ENCODE measurements at places on chromosomes 5 and 9.

DNA sequence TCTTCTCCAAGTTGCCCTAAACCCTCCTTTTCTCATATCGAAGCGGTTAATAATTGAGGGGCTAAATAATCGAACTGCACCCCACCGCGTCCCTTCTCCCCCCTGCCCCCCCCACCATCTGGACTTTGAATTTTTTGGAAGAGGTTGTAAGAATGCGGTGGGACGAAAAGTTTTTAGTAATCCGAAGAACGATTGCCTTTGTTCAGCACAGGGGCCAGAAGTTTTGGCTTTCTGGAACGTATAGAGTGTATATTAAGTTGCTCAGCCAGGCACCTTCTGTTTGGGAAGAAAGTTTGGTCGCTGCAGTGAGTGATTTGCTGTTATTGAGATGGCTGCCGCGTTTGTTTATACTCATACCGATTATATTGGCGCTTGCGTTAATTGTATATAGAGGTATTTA lies 518 bp downstream of the ERBIN start:
- H3K36me3 ChIP-seq, result peaks cover 5% of the 10 kb centered on the region
- DNase-seq, result peak; percentile 29
- H3K4me3 ChIP-seq, result peak overlapping the region; percentile 85
- H3K27ac ChIP-seq, result peak overlapping the region; percentile 98

- H3K4me1 ChIP-seq, result peaks cover 83% of the 10 kb centered on the region
- no peak overlapping the region for H3K4me3 ChIP-seq
- H3K27me3 ChIP-seq, result no peaks in the 10 kb centered on the region
- peak overlapping the region; percentile 89 for H3K27ac ChIP-seq
- peak; percentile 32 for DNase-seq
These were observed 3.1 kb upstream of the HRH2 start for GRCh38 chr5:175654807-175655206.

DNA sequence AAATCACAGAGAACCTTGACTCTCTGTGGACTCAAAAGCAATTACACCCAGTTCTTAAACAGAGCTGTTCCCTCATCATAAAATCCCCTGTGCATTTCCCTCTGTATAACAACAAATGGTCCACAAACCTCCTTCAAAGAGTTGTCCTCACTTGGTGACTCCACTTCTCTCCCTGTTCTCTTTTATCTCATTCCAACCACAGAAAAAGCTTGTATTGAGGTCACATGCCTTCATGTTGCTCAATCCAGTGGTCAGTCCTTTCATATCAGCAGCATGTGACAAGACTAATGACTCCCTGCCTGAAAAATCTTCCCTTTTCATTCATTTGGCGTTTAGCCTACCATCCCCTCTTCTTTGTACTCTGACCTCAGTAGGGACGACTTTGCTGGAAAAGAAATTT lies 158.0 kb downstream of the DEPDC1B start:
- H3K4me1 ChIP-seq, result peaks cover 5% of the 10 kb centered on the region
- peaks cover 4% of the 10 kb centered on the region for H3K27me3 ChIP-seq
- no peaks in the 10 kb centered on the region for H3K36me3 ChIP-seq

DNA sequence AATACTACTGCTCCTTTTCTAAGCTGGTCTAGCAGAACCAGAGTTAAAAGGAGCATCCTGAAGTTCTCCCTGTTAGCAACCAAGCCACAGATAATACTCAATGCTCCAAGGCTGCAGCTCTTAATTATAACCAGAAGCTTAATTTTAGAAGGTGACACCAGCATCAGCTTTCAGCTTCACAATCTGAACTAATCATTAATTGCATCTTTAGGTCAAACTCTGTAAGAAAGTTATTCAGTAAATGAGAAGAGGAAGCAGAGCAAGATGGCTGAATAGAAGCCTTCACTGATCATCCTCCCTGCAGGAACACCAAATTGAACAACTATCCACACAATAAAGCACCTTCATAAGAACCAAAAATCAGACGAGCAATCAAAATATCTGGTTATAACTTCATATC lies 38.5 kb downstream of the APBA1 start:
- no peak overlapping the region for H3K27ac ChIP-seq
- H3K4me1 ChIP-seq, result no peaks in the 10 kb centered on the region
- DNase-seq, result no peak
- H3K27me3 ChIP-seq, result peaks cover 11% of the 10 kb centered on the region
- no peaks in the 10 kb centered on the region for H3K36me3 ChIP-seq
- H3K4me3 ChIP-seq, result no peak overlapping the region

DNA sequence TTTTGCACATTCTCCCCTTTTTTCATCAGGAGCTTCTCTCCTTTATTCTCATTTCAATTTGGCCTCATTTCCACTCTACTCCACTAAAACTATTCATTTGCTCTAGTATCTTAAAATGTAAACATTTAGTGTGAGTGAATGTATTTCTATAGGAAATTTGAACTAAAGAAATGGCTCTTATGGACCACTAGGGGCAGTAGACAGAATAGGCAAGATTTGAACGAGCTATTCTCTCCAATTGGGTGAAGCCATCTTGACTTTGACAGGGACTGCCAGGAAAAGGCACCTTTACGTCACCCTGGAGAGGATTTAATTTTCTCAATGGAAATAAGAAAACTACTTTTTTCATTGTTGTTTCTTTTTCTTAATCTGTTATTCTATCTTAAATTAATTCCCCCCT lies 666.3 kb downstream of the DNAH5 start:
- no peak overlapping the region for H3K4me3 ChIP-seq
- H3K27me3 ChIP-seq, result no peaks in the 10 kb centered on the region
- H3K27ac ChIP-seq, result no peak overlapping the region
- no peaks in the 10 kb centered on the region for H3K36me3 ChIP-seq

GRCh38 chr5:76673125-76673524 lies 42.8 kb upstream of the F2R start:
- DNase-seq, result no peak
- H3K4me1 ChIP-seq, result no peaks in the 10 kb centered on the region
- no peak overlapping the region for H3K4me3 ChIP-seq
- H3K36me3 ChIP-seq, result peaks cover 54% of the 10 kb centered on the region
- H3K27me3 ChIP-seq, result no peaks in the 10 kb centered on the region

DNA sequence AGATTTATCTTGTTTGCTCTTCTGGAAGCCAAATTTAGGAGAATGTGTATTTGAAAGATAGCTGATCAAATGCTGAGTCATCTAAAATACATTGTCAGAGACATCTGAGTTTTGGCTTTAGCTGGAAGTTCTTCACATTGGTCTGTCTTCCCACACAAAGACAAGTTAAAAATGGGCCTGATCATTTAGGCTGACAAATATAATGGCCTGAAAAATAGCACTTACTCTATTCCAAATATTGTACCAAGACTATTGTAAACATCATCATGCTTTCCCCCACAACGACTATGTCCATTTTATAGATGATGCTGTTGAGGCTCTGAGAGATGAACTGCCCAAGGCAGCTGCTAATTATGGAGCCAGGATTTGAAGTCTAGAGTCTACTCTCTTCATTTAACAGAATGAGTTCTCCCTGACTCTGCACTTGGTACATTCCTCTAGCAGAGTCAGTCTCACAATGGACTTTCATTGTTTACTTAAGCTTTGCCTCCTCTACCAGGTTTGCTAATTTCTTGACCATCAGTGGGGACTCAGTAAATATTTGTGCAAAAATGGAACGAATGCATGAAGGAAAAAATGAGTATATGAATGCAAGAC lies 619.4 kb upstream of the KLF4 start:
- H3K36me3 ChIP-seq, result no peaks in the 10 kb centered on the region
- H3K27ac ChIP-seq, result no peak overlapping the region
- H3K4me1 ChIP-seq, result no peaks in the 10 kb centered on the region
- DNase-seq, result no peak
- H3K27me3 ChIP-seq, result no peaks in the 10 kb centered on the region

DNA sequence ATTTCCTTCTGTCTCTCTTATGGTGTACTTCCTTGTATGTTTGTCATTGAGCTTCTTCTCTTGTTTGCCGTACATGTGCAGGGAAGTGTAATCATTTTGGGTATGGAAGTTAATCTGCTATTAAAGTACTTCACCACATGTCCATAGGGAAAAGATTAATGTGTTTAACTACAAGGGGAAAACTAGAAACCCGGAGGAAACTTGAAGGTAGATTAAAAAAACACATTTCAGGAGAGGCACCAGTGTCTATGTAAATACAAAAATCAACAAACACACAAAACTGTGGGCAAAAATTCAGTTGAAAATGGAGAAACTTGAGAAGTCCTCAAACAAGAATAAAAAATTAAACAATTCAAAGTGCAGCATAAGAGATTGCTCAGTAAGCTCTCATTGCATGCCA lies 166.4 kb downstream of the PBX3 start:
- no peak for DNase-seq
- no peak overlapping the region for H3K27ac ChIP-seq
- H3K4me3 ChIP-seq, result no peak overlapping the region
- no peaks in the 10 kb centered on the region for H3K27me3 ChIP-seq
- no peaks in the 10 kb centered on the region for H3K36me3 ChIP-seq

- no peaks in the 10 kb centered on the region for H3K36me3 ChIP-seq
- DNase-seq, result no peak
- no peaks in the 10 kb centered on the region for H3K4me1 ChIP-seq
- no peak overlapping the region for H3K4me3 ChIP-seq
- no peak overlapping the region for H3K27ac ChIP-seq
- no peaks in the 10 kb centered on the region for H3K27me3 ChIP-seq
These were observed 218.5 kb downstream of the RANBP17 start for GRCh38 chr5:171080186-171080938.

GRCh38 chr9:83355024-83355444 lies 183.2 kb downstream of the FRMD3 start:
- H3K4me3 ChIP-seq, result no peak overlapping the region
- no peaks in the 10 kb centered on the region for H3K4me1 ChIP-seq
- DNase-seq, result no peak
- no peak overlapping the region for H3K27ac ChIP-seq
- H3K27me3 ChIP-seq, result no peaks in the 10 kb centered on the region

- DNase-seq, result no peak
- H3K27me3 ChIP-seq, result peaks cover 2% of the 10 kb centered on the region
- H3K4me3 ChIP-seq, result no peak overlapping the region
These were observed 17.9 kb upstream of the NRARP start for GRCh38 chr9:137319739-137320551.

DNA sequence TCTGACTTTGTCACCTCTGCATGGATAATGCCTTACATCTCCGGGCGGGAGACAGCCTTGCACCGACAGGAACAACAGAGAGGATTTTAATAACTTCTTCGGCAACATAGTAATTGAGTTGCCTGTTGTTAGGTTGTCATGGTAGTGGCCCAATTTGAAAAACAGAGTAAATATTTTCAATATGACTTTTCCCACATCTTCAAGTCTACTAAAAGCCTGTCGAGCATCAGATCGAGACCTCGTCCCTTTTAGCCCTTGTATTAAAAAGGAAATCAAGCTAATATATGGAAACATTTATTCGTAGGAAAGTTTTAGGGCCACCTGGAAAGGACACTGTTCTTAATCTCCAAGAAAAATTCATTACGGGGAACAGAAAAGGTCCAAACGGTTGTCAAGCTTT lies 70.8 kb upstream of the FCN2 start:
- DNase-seq, result no peak
- H3K36me3 ChIP-seq, result no peaks in the 10 kb centered on the region
- H3K4me1 ChIP-seq, result no peaks in the 10 kb centered on the region
- H3K27me3 ChIP-seq, result no peaks in the 10 kb centered on the region
- H3K27ac ChIP-seq, result no peak overlapping the region

All from activated CD4-positive, alpha-beta T cell treated with anti-CD3 and anti-CD28 coated beads for 36 hours (primary cell).